ENCODE measurements at places on chromosomes 2 and 18.

- DNase-seq: no peak
These were observed 68.6 kb upstream of the COL5A2 start for GRCh38 chr2:189248141-189248540.

DNA sequence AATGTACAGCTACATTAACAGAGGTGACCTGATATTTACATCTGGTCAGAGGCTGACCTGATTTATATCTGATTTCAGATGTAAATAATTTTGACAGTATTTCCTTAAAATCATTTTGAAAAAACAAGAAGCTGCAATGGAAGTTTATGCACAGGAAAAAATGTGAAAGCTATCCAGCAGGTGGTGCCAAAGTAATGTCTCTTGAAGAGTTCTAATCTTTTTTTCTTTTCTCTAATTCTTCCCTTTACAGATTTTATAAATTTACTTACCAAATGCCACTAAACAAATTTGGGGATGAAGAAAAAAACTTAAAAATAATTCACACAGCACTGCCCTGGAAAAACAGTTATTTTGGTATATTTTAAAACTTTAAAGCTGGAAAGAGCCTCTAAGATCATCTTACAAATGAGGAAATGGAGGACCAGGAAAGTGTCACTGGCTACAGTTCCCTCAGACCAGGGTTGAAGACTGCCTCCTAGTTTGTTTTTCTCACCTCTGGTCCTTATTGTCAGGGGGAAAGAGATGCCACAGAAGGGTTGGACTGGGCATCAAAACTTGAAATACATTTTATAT is 16.4 kb upstream of the FBLN7 start:
- peak; percentile 52 for DNase-seq

- DNase-seq: peak; percentile 46
These were observed 14.3 kb downstream of the ZNF142 start for GRCh38 chr2:218645126-218645525.

DNA sequence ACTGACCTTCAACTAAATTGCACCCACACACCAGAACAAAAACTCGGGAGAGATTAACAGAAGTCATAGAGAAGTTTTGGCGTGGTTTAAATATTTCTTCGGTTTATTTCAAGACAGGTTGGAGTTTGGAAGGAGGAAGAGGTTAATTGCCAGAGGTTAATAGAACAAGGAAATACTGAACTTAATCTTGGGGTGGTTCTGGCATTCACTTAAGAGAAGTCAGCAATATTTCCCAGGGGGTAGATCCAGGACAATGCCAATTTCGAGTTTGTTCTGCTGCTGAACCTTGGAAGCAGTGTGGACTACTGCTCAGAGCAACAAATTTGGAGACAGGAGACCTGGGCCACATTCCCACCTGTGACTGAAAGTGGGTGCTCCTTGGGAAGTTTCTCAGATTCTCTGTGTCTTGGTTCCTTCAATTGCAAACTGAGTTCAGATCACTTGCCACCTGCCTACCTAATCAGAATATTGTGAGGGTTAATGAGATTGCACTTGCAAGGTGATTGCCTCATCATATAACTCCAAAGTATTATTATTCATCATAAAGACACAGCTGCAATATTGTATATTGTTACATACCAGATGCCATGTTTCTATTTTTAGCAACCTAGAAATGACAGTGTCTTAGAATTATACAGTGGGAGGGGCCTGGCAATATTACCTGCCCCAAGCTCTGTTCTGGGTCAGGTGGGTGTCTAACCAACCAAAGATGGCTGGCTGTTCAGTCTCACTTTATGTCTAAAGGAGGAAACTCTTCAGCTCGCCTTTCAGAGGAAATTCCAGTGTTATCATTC is 217.4 kb downstream of the CDCA7 start:
- DNase-seq: no peak

GRCh38 chr2:217444509-217444908 is 558.3 kb downstream of the TNS1 start:
- no peak for DNase-seq

- no peak for DNase-seq
These were observed 100.5 kb downstream of the SLC4A3 start for GRCh38 chr2:219727771-219728429.

GRCh38 chr2:196248467-196249094 is 77.2 kb upstream of the STK17B start:
- DNase-seq: no peak

DNA sequence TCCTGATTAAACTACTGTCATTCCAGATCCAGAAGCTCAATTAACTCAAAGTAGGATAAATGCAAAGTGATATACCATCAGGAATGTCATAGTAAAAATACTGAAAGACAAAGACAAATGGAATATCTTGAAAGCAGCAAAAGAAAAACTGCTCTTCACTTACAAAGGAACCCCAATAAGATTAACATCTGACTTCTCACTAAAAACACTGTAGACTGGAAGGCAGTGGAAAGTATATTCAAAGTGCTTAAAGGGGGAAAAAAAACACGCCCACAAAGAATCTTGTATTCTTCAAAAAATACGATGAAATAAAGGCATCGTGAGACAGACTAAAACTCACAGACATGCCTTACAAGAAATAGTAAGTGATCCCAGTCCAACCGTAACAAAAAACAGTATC is 195.7 kb downstream of the DOK6 start:
- DNase-seq: no peak

DNA sequence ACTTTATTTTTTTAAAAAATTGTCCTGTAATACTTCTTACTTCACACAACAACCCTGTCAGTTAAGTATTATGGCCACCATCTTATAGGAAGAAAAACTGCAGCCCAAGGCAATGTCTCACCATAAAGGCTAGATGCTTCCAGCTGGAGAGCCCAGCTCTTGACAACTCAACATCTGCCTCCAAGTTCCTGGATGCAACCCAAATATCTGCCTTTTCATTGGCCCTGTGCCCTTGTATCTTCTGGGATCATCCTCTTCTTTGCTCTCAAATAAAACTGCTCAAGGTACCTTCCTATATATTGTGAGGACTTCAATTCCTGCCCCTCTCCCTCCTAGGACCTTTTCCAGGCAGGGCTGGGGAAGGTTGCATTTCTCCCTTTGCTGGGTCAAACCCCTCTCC is 69.5 kb downstream of the BIN1 start:
- no peak for DNase-seq

GRCh38 chr18:76322686-76323085 is 172.4 kb downstream of the ZNF516 start:
- no peak for DNase-seq

DNA sequence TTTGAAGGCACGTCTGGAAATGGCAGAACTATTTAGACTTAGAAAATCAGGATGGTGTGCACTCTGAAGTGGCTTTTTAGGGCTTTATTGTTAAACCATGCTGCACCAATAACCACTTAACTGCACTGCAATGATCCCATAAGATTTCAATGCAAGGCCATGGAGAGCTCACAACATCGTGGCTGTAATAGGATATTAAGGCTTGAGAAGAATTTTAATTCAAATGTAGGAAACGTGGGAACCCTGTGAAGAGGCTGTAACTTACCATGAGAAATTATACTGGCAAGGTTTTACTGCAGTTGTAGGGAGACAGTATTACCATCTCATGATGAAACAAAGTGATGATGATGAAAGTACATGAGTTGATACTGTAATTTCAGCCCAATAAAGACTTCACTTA is 242.5 kb downstream of the AFF3 start:
- no peak for DNase-seq

- peak; percentile 76 for DNase-seq
These were observed 89.9 kb upstream of the EPC2 start for GRCh38 chr2:148554459-148555247.

- no peak for DNase-seq
These were observed 33.4 kb upstream of the SLC8A1 start for GRCh38 chr2:40485318-40485717.

DNA sequence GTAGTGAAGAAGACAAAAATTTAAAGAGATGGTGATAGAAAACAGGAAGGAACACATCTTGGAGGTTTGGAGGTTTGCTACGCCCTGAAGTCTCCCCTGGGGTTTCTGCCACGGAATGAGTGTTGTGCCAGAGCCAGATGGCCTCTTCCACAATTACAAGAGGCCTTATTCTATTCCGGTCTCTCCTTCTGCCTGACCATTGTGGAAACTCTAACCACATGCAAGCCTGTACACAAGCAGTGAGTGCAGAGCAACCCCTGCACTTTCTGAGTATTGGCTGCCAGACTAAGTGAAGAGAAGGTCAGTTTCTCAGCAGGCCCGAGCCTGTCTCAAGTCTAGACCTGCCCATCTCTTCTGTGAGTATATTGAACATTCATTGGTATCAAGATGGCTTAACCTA is 22.7 kb upstream of the MYO1B start:
- no peak for DNase-seq

DNA sequence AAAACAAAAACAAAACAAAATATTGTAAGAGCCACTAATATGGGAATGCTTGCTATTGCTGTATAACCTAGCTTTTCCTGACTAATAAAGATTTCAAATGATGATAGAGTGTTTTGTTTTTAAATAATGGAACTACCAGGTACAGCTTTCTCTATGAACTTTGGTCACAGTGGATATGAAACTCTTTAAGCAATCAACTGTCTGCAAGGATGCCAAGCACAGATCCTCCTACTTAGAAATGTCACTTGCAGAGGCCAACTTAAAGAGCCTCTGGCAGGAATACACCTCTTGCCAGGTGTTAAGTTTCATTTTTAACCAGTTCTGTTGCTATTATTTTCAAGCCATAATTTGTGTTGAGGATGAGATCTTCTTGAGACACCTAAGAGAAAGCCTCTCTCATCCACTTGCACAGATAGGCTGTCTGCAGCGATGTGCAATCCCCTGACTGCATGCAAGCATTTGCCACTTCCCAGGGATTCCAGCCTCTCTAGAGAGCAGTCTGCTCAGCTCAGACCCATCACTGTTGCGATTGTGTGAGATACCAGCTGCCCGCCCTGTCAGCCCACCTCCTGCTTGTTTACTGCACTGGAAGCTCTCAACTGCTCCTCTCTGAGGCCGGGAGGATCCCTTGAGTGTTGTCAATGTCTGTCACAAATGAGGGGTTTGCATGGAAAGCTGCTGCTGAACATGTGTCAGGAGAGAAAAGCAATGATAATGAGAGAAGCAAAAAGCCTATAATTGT is 86.1 kb upstream of the SCG2 start:
- DNase-seq: no peak

GRCh38 chr18:8610459-8610851 is 1.2 kb downstream of the RAB12 start:
- DNase-seq: peak; percentile 25

DNA sequence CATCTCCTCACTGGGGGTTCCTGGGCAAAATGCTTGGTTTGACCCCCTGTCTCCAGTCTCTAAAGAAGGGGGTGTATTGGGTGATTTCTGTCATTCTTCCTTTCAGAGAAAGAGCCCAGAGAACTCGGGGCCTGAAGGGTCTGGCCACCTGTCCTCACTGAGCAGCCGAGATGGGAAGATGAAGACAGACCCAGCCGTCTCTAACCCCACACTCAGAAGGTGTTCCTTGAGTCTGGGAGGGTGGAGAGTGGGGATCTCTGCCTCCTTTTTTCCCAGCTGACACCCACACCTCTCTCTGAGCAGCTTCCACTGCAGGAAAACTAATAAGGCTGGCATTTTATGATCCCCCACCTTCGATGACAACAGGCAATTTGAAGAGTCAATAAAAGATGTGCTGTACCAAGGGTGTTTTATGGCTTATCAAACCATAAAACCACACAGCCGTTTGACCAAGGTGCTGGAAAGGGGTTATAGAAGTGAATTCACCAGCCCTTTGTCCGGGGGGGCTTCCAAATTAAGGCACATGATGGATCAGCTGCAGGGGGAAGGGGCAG is 213.8 kb downstream of the SMAD2 start:
- no peak for DNase-seq

GRCh38 chr2:121110924-121111323 is 174.1 kb downstream of the TFCP2L1 start:
- DNase-seq: no peak

- no peak for DNase-seq
These were observed 113.7 kb downstream of the B3GNT2 start for GRCh38 chr2:62309465-62310091.

- no peak for DNase-seq
These were observed 26.8 kb downstream of the ACMSD start for GRCh38 chr2:134865067-134865787.

DNA sequence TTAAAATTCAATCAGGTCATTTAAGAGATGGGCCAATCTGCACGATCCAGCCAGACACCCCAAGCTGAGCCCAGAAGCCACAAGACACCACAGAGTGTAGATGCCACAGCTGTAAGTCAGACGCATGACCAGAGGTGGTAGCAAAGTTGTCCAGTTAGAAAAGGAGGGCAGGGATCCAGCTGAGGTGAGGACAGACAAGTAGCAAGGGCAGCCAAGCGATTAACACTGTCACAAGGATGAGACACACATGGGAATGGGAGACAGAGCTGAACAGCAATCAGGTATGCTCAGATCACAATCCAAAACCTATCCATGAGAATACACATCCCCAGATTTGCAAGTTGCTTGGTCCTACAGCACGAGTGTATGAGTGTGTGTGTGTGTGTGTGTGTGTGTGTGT is 143.4 kb upstream of the STK17B start:
- DNase-seq: peak; percentile 59

Measured in EL (cell line).